NB4 (cell line): ENCODE measurements at places on chromosomes 11 and 22.
A peak's percentile ranks its signal among the peaks of the same experiment; 100 is the strongest.

DNA sequence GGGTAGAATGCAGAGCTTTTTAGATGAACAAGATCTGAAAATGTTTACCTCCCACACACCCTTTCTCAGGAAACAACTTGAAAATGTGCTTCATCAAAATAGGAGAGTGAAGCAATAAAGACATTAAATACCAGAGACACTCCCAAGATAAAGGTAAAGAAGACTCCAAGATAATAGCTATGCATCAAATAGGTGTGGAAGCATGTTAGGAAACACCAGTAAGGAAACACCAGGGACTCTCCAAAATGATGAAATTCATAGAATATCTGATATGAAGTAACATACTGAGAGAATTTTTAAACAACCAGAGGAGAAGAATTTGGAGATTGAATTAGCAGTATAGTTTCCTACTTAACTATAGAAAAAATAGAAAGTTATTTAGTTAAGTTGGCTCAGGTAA lies 57.0 kb downstream of the OR10A6 start:
- DNase-seq = no peak

- no peak for DNase-seq
Observed at GRCh38 chr11:36212564-36213392, 76.4 kb downstream of the COMMD9 start.

DNA sequence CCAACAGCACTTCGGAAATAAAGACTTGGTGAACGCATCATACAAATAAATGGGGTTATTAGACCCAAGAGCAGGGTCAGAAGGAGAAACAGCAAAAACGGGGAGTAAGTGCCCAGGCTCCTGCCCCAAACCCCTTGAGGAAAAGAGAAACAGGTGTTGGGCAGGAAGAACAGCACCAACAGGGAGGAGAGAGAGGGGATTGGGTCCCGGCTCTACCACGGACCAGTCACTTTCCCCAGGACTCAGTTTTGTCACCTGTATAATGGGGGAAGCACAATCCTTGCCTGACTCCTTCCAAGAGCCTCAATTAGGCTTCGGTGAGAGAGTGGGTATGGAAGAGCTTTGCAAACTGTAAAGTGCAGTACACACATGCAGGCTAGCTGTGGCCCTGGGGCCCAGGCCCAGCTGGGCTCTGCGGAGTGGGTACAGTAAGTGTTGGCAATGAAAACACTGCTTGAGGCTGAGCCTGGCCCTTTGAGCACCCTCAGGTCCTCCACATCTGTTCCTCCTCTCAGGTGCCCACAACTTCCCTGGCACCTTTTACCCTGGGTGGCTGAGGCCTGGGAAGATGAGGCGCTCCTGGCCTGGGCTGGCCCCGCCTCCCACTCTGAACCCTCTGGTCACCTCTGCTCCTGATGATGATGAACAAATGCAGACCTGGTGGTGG lies 8.9 kb downstream of the SLC29A2 start:
- peak; percentile 16 for DNase-seq

DNA sequence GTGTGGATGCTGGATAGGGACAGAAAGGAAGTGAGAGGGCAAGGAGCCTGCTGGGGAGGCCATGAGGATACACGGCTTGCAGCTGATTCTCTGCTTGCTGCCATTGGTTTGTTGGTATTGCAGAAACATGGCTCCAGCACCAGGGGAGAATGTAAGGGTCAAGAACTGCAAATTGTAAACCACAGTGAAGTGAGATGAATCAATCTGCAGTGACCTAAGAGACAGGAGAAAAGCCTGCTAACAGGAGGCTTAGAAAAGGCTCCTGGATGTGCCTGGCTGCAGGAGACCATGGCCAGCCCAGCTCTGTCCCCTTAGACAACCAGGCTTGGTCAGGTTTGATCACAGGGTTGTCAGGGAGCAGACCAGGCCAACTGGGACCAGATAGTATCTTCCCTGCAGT lies 233.7 kb upstream of the CADM1 start:
- DNase-seq = no peak

- DNase-seq = no peak
Observed at GRCh38 chr11:69977951-69978350, 100.2 kb upstream of the ANO1 start.

DNA sequence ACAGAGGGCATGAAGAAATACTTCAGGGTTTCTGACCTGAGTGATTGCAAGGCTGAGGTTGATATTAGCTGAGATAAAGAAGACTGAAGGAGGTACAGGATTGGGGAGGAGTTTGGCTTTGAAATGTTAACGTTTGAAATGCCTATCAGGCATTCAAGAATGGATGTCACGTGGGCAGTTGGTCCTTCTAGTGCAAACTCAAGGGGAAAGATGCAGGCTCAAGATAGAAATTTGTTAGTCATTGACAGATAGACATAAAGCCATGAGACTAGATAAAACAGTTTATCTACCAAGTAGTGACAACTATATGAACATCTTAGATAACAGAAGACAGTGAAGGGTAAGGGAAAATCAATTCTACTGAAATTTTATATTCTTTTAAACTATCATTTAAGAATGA lies 23.1 kb downstream of the TTC17 start:
- no peak for DNase-seq

DNA sequence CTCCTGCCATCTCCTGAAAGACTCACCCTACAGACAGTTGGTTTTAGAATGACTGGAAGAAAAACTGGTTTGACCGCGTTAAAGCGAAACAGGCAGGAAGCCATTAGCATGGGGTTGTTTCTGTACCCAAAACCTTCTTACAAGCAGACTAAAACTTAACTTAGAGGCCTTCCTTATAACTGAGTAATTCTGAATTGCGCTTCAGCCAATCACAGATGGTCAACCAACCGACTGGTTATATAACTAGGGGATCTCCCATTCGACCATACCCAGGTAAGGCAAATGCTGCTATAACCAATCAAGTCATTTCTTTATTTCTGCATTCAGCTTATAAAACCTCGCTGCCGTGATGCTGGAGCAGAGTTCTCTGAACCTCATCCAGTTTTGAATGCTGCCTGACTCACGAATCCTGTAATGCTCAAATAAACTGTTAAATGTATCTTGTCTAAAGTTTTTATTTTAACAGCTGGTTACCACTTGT lies 87.8 kb upstream of the DRD2 start:
- DNase-seq = no peak

- no peak for DNase-seq
Observed at GRCh38 chr22:33451866-33452469, 393.8 kb upstream of the SYN3 start.

- no peak for DNase-seq
Observed at GRCh38 chr22:28441720-28442263, 237.8 kb downstream of the TTC28 start.

DNA sequence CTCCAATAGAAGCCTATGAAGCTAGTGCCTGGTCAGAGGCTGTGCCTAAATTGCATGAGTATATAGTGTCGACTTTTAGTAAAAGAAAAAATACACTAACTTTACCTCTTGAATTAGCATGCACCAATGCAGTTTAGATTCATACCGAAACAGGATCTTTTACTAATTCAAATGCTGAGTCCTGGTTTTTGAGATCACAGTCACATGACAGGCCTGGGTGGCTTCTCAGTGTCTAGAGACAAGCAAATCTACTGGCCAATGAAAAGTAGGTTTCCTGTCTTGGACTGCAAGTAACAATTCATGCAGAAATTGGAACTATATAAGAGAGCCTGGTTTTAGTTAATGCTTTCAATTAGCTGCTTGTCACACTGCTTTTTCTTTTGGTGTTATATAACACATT lies 7.2 kb downstream of the ARHGEF12 start:
- DNase-seq = no peak

DNA sequence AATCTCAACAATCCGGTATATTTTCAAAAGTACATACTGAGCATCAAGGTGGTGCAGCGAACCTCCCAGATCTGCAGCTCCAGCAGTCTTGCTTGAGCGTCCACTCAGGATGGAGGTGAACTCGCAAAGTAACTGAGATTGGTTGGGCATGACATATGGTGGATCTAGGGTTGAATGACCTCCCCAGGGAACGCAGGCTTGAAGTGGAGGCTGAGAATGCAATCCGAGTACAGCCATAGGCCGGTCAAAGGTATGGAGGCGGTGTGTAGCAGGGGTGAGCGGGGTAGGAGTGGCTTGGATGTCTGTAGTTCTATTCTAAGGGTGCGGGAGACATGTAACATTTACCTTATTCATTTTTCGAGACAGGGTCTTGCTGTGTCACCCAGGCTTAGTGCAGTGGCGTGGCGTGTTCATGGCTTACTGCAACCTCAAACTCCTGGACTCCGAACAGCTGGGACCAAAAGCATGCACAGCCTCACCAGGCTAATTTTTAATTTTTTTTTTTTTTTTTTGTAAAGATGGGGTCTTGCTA lies 631 bp upstream of the C22orf39 start:
- peak; percentile 70 for DNase-seq

GRCh38 chr11:59689015-59689414 lies 20.2 kb upstream of the PATL1 start:
- DNase-seq = no peak

DNA sequence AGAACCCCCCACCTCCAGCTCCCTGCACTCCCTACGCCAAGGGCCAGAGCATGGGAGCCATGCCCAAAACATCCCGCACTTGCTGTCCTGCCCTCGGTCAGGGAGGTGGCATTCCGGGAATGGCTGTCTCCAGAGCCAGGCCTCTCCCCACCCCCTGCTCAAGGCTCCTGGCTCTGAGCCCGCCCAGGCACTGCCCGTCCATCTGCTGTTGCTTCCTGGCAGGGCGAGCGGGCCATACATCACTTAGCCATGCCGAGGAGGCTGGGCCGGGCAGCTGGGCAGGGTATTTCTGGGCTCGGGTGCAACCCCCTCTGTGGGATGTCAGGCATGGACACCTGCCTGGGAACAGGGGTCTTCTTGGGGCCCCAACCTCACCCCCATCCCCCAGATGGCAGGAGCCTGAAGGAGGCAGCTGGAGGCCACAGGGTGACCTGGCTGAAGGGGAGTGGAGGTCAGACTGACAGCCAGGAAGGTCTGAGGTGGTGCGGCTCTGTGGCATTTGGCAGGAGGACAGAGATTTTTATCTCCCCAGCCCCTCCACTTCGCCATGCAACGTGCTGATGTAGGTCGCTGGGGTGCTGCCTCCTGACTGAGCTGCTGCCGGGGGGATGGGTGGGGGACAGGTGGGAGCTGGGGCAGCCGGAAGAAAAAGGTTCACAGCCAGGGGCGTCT lies 8.7 kb upstream of the CABP7 start:
- DNase-seq = no peak

DNA sequence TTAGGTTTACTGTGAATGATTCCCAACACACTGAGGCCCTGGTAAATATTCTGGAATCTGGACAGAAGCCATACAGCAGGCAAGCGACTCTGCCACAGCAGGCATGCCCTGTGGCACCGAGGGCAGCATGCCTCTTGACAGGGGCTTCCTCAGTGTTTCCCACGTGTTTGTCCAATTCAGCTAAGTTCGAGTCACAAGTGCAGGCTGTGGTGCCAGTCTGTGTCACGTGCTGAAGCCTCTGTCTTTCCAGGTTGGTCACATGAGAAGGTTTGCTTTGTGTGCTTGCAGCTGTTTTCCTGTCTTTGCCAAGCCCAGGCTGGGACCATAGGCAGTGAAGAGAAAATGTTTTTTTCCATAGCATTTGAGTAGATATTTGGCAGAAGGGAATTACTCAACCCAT lies 2.4 kb upstream of the PPFIBP2 start:
- DNase-seq = peak; percentile 33

DNA sequence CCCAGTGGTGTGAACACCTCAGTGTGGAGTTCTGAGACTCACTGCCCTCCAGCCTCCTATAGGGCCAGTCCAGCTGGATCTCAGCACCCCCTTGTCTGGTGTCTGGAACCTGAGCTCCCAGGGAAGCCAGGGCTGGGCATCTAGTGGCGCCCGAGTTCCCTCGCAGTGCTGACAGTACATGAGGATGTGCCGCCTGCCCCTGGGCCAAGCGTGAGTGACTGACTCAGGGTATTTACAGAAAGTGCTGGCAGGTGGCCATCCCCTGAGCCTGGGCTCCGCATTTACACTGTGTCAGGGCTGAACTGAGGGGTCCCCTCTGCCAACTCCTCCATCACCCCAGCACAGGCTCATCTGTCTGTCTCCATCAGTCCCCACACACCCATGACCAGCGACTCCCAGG lies 185.3 kb downstream of the BRD1 start:
- no peak for DNase-seq

- DNase-seq = peak; percentile 30
Observed at GRCh38 chr11:82930229-82930628, 28.7 kb downstream of the DDIAS start.

- peak; percentile 95 for DNase-seq
Observed at GRCh38 chr11:124536520-124536919, 6.9 kb downstream of the OR8B12 start.

DNA sequence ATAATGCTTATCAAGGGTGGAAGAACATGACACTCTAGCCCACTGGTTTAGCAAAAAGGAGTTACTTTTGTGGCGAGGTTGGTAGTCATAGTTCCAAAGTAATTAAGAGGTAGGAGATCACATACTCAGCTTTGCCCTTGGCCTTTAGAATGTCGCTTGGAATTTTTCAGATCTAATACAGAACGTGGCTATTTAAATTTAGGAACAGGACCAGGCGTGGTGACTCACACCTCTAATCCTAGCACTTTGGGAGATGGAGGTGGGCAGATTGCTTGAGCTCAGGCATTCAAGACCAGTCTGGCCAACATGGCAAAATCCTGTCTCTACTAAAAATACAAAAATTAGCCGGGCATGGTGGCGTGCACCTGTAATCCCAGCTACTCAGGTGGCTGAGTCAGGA lies 26.1 kb upstream of the ZNRF3 start:
- DNase-seq = no peak

GRCh38 chr11:118628432-118628831 lies 21.0 kb downstream of the PHLDB1 start:
- no peak for DNase-seq

DNA sequence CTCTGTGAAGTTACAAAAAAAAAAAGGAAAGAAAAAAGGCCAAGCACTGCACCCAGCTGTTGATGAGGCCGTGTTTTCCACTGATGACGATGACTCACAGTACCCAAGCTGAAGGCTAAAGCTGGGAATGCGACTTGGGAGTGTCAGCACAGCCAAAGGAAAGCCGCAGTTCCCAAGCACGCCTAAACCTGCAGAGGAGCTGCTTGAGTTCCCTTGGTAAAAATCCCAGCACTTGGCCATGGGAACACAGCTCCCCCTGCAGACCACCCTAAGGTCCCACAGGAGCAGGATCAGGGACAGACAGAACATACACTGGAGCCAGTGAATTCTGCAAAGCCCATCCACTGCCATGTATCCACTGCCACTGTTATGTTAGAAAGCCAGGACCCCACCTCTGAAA lies 39.9 kb downstream of the SERGEF start:
- DNase-seq = peak; percentile 46

- DNase-seq = no peak
Observed at GRCh38 chr22:29581799-29582198, 886 bp upstream of the NIPSNAP1 start.

- DNase-seq = no peak
Observed at GRCh38 chr11:126546191-126546590, 190.7 kb downstream of the ST3GAL4 start.

GRCh38 chr22:24466716-24467328 lies 28.3 kb upstream of the UPB1 start:
- DNase-seq = peak; percentile 72

DNA sequence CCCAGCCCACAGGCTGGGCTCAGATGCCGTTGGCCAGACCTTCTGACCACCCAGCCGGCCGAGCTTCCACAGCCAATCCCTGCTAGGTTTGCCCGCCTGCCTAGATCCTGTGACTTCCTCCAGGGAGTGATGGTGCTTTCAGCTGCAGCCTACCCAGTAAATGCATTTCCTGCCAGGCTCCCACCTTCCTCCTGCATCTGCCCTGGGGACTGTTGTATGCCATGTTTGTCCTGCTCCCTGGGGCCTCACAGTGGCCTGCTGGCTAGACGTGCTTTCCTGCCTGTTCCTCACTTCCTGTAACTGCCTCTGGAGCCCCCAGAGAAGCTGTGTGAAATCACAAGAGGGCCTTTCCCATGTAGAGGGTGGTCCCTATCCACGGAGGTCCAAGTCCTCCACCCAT lies 86.2 kb downstream of the GALNT18 start:
- DNase-seq = peak; percentile 3

GRCh38 chr11:131712897-131713296 lies 342.5 kb downstream of the NTM start:
- DNase-seq = no peak
